ENCODE measurements at places on chromosomes 12 and 14. TPM values are rescaled to one million over a fixed set of nuclear protein-coding genes. Genes with fewer than 3 reads are reported as not detected.

The IGF1 gene
- 2.1 TPM for total RNA-seq

The LRRIQ1 gene
- total RNA-seq, result 0.38 TPM

The DAO gene
- not detected for total RNA-seq

The TPPP2 gene
- not detected for total RNA-seq

The BCL2L14 gene
- not detected for total RNA-seq

The CCDC196 gene
- not detected for total RNA-seq

- DNase-seq, result no peak
These were observed 75.2 kb upstream of the RASSF8 start for GRCh38 chr12:25883026-25883916.

GRCh38 chr12:101173197-101173749, 36.8 kb downstream of the SLC5A8 start:
- DNase-seq, result no peak

- DNase-seq, result no peak
These were observed 501.6 kb downstream of the SLC6A15 start for GRCh38 chr12:84411031-84411430.

DNA sequence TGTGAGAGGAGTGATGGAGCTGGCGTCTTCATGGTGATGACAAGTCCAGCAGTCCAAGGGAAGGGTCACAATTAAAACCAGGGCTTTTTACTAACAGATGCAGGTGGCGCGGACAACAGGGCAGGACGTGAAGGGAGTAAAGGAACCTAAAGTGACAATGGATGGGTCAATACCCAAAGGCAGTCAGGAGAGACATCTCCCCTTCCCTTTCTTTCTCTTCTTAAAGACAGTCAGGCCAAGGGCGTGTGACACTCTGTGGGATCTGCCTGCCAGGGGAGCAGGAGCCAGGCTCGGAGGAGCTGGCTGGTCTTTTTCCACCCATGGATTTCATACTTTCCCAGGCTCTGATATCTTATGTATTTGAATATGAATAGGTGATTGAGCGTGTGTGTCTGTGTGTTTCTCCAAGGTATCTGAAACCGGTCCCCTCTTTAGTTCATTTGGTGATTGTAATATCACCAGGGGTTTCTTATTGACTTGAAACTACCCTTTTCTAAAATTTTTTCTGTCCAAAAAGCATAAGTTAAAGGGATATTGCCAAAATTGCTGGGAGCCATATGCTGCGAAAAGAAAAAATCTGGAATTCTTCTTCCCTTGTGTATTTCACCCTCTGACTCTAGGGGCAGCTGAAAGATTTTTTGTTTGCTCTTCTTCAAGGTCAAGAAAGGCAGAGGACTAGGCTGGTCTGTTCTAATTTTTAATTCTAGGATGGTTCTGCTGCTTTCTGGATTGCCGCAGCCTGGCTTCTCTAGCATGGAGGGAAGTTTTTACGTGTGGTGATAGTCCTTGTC, 61.8 kb downstream of the FBXL14 start:
- DNase-seq, result no peak

DNA sequence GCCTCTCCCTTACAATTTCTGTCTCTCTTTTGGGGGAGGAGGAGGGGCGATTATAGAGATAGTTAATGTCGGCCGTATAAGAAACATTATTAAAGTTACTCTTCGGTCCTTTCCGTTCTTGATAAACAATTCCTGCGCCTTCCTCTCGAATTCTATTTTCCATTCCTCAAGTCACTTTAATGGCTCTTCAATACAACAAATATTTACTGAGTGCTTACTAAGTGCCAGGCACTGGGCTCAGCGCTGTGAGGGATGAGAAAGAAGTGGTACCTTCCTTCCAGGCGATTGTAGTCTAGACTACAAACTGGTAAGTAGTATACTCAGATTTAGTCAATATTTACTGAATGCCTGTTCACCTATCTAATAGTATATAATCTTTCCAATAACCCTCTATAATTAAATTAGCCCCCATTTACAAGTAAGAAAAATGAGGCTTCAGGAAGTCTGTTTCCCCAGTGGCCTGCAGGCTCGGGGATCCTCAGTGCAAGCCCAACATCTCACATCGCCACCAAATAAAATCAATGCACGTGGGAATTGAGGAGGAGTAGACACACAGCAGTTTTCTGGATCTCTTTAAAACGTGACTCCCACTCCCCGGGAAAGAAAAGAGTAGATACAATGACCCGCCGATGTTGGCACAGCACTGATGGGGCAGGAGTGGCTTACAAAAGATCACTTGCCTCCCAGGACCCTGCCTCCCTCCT, 589 bp upstream of the ZNF219 start:
- no peak for DNase-seq

DNA sequence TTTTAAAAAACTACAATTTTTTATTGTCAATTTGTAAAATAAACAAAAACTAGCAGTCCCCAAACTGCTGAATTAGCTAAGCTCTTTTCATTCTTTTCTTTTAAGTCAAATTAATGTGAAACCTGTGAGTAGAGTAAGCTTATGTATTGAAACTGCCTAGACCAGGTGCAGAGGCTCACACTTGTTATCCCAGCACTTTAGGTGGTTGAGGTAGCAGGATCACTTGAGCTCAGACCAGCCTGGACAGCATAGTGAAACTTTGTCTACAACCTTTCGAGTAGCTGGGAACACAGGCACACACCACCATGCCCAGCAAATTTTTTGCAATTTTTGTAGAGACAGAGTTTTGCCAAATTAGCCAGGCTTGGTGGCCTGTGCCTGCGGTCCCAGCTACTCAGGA, 26.4 kb downstream of the SCFD1 start:
- no peak for DNase-seq

DNA sequence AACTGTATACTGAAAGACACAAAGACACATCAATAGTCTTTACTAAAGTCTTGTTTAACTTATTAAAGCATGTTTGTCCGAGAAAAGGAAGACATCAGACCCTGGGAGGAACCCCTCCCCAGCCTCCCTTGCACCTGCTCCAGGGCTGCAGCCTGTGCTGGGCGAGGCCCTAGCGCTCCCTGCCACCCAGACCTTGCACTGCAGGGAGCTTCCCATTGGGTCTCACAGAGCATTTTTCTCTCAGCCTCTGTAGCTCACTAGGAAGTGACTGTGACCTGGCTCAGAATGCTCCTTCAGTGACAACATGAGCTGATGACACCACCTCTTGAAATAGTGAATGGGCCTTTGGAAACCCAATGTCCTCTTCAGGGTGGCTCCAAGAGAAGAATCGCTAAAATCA, 461.2 kb downstream of the TMEM121 start:
- DNase-seq, result no peak

- DNase-seq, result no peak
These were observed 20.9 kb downstream of the FRS2 start for GRCh38 chr12:69490920-69491643.

DNA sequence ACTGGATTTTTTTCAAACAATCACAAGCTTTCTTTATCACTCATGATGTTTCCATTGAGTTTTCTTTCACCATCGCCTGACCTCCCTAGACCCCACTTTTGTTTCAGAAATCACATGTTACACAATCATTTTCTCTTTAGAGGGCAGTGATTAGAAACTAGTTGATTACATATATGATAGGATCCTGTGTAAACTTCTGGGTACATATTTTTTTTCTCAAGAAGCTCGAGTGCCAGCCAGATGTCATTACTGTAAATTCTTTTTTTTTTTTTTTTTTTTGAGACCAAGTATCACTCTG, 62.4 kb upstream of the PSMA6 start:
- DNase-seq, result no peak

- no peak for DNase-seq
These were observed 30.4 kb upstream of the IFT81 start for GRCh38 chr12:110093631-110094311.

DNA sequence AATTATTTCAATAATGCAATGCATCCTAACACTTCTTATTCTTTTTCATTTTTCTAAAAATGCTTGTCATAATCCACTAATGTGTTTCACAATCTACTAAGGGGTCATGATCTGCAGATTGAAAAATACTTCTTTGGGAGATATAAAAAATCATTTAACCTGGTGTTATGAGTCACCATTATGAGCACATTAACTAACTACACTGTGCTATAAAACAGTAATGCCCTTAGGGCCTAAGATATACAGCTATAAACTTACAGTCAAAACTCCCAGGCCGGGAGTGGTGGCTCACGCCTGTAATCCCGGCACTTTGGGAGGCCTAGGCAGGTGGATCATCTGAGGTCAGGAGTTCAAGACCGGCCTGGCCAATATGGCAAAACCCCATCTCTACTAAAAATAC, 14.2 kb downstream of the ATXN2 start:
- DNase-seq, result no peak

DNA sequence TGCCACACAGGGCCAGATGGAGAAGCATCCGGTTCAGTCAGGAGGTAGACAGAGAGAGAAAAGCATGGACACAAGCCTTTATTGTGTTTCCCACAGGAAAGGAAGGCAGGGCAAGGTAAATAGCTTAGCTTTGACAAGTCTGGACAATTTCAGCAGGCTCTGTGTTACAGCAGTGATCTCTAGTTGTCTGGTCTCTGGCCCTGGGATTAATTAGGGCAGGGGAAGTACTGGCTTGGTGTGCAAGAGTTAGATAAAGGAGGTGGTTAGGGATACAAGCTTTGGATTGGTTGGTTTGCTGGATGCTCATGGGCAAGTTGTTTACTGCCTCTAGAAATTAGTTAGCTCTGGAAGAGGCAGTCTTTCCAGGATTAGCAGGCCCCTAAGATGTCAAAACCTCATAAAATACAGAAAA, 15.1 kb upstream of the NGDN start:
- DNase-seq, result no peak

- no peak for DNase-seq
These were observed 6.2 kb downstream of the TBX5 start for GRCh38 chr12:114399664-114400211.

- no peak for DNase-seq
These were observed 55.3 kb upstream of the AMN1 start for GRCh38 chr12:31783996-31784645.

DNA sequence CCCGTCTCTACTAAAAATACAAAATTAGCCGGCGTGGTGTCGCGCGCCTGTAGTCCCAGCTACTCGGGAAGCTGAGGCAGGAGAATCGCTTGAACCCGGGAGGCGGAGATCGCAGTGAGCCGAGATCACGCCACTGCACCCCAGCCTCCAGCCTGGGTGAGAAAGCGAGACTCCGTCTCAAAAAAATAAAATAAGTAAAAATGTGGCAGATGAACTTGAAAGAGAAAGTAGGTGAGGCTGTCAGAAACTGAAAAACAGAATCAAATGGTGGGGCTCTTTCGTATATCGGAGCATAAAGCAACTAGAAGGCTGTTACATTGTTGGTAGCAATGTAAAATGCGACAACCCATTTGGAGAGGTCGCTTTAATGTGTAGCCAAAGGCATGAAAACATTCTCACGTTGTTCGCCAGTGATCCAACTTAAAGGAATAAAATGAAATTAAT, 767 bp upstream of the CCNT1 start:
- peak; percentile 9 for DNase-seq

- no peak for DNase-seq
These were observed 251.0 kb upstream of the FAR2 start for GRCh38 chr12:28898038-28898437.

GRCh38 chr12:114636723-114637480, 47.1 kb downstream of the TBX3 start:
- no peak for DNase-seq

DNA sequence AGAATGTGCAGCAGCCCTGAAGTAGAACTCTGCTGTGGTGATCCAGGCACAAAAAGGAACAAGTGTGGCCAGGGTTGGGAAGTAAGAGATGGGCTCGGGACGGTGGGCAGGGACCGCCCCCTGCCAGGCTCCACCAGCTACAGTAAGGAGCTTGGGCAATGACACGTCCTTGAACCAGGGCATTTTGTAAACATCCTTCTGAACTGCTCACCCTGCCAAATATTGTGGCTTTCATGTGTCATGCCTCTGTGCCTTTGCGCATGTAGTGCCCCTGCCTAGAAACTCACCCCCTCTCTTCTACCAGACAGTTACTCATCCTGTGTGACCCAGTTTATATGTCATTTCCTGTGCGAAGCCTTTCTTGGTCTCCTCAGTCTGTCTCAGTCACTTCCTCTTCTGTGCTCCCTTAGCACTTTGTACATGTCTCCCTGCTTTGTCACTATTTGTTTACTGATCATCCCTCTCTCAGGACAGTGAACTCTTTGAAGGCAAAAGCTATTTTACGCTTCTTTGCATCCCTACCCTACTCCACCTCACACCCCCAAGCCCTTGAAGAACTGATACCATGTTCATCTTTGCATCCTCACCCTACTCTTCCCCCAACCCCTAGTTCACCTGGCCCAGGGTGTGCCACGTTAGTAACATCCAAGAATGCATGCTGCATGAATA, 108.9 kb upstream of the PLEKHG7 start:
- peak; percentile 83 for DNase-seq

GRCh38 chr14:105863296-105864108, 337.1 kb downstream of the TMEM121 start:
- DNase-seq, result no peak
